Cortex of kidney (tissue), 1 donor: ENCODE measurements at places on chromosomes 6 and 20.

DNA sequence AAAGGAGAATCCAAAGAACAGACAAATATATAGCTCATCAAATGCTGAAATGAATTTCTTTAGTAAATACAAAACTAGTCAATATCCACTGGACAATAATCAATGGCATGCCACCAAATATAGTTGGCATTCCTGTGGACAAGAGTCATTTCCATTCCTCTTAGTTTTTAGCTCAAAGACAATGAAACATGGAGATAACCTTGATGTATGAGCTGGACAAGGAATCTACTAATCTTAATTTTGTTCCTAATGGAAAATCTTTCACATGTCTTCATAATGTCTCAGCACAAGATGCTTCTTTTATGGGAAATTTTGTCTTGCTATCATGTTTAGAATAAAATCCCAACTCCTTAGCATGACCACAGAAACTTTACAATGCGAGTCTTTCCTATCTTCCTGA lies 87.8 kb downstream of the PFDN4 start:
- DNase-seq = no peak

GRCh38 chr6:35363293-35363750 lies 21.0 kb downstream of the PPARD start:
- DNase-seq = no peak

DNA sequence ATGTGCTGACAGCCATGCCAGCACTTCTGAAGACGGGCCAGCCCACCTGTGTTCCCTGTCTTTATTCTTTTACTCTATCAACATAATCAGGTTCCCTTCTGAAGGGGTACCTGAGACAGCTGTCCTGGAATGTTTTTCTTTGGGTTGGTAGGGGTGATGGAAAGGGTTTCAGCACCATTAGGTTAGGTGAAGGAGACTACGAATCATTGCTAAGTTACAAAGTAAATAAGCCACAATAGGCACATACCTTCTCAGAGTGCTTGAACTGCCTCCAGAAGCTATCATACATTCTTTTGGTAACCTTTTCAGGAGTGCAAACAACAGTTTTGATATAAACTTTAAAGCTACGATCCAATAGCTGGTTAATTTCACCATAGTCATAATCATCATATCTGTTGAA lies 106.3 kb downstream of the SESN1 start:
- DNase-seq = no peak

GRCh38 chr6:5540370-5540769 lies 279.1 kb downstream of the FARS2 start:
- no peak for DNase-seq

- no peak for DNase-seq
Measured at GRCh38 chr20:55582498-55582897, 422.8 kb downstream of the CBLN4 start.

DNA sequence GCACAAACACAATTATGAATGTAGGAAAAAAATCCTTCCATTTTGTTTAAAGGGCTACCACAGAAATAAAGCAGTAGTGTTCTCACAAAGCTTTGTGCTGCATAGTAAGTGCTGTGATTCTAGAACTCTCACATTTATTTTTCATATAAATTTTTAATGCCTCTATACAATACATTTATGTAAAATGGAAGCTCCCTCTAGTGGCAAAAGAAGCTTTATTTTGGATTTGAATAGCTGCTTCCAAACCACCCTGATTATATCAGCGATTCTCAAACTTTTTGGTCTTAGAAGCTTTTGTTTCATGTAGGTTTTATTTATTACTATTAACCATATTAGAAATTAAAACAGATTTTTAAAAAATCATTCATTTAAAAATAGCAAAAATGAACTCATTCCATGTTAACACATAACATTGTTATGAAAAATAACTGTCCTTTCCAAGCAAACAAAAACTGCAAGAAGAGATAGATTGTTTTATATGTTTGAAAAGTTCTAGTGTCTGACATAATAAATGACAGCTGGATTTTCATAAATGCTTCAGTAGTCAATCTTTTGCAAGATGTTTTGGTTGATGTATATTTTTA lies 38.4 kb downstream of the HS3ST5 start:
- DNase-seq = no peak

DNA sequence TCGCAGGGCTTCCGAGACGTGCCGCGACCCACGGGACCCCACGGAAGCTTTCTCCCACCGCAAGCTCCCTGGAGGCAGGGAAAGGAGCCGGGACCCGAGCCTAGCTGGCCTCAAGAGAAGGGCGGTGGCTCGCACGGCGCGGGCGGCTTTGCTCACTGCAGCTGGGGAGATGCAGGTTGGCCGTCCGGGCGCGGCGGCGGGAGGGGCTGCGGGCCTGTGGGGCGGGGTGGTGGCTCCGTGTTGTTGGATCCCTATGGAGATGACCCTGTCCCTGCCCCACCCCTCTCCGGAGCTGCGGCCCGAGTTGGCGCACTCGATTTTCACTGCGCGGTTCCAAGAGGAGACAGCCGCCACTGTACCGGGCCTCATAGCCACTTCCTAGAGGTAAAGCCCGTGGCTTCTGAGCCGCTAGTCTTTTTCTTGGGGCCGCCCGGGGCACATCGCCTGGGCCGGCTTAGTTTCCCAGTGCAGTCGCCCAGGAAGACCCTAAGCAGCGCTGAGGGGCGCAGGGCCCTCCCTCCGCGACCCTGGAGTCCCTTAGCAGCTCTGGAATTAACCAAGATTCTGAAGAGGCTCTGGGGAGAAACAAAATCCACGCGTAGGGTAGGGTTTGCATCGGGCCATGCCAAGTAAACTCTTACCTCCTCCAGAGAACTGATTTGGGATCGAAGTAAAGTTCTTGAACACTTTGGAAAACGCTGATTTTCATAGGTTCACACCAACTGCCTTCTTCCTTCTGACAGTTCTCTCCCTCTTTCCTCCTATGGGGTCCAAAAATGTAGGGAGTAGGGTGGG lies at the start of gene ECT2L:
ECT2L (plus strand) TSS at position 279 of the 795 bp plus-strand sequence. CDS start 17,188 bp downstream, outside the sequence.
- no peak for DNase-seq

- DNase-seq = no peak
Measured at GRCh38 chr6:23414051-23414445, 712.0 kb upstream of the NRSN1 start.

GRCh38 chr6:109252261-109253041 lies 129.8 kb downstream of the CD164 start:
- no peak for DNase-seq

DNA sequence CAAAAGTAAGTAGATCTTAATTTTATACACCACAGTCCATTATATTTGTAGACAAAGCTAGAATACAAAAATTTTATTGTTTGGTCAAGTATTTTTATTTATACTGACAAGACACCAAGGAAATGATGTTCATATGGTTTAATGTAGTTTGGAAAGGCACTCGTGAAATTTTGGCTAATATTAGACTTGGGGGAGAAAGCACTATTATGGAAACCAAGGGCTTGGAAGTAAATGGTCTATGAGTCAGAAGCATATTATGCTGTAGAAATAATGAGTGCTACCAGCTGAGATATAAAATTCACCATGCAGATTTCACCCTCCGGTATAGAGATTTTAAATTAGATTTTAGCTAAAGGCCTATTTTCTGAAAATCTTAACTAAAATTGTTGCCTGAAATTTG lies 233.6 kb downstream of the KCNQ5 start:
- DNase-seq = no peak
